ENCODE measurements at places on chromosomes 13 and 19. TPM values are rescaled to one million over a fixed set of nuclear protein-coding genes. Genes with fewer than 3 reads are reported as not detected.
A peak's percentile ranks its signal among the peaks of the same experiment; 100 is the strongest.

GRCh38 chr13:59950266-59950665 lies 213.5 kb downstream of the DIAPH3 start:
- DNase-seq = peak; percentile 73

DNA sequence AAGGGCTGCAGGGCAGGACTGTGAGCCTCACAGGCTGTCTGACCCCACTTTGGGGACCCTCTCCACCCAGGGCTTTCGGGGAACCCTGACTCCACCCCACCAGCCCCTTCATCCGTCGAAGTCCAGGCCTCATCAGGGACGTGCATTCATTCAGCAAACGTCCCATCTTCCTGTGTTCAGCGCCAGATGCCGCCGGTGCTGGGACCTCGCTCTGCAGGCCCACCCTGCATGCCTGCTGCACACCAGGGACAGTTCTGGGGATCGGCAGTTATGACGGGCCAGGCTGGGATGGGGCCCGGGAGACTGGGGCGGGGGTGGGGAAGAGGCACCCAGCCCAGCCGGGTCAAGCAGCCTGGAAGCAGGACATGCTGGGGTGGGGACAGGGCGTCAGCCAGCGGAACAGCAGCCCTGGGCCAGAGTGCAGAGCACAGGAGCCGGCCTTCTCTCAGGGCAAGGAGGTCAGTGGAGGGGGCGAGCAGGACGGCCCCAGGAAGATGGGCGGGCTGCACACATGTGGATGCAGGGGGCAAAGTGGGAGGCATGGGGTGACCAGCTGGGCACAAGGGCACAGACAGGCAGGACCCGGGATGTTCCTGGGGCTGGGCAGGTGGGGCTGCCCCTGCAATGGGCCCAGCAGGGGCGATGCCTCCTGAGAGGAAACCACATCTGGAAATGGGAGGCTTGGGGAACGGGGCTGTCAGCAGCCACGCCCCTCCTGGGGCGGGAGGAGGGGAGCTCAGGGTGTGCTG lies 5.1 kb downstream of the GAMT start:
- no peak for DNase-seq

Gene FAM216B
- not detected for total RNA-seq

GRCh38 chr19:50601407-50602088 lies 33.3 kb upstream of the LRRC4B start:
- DNase-seq = no peak

Measured in LHCN-M2 (cell line).